Activated T-helper 9 cell treated with anti-CD3 and anti-CD28 coated beads, Interleukin-2, amount 50 U/mL, for 16 hours (primary cell): ENCODE measurements at places on chromosomes 6 and 20.

- DNase-seq: no peak
These were observed 8.6 kb downstream of the TAAR1 start for GRCh38 chr6:132650429-132650828.

GRCh38 chr6:148307405-148307804, 35.2 kb upstream of the SASH1 start:
- DNase-seq: no peak

DNA sequence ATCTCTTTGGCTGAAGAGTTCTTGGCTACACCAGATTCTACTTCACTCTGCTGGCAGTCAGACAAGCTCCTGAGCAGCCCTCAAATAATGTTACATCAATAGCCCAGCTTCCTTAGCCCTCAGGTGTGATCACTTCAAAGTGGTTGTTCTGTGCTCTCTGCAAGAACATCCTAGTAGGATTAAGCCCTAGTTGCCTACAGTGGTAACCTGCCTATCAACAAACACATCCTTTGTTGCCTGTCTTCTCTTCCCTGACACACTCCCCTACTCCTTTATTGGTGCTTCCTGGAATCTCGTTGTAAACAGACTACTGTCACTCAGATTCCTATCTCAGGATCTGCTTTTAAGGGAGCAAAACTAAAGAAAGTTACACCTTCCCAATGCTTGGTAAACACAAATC, 45.1 kb upstream of the TASP1 start:
- no peak for DNase-seq

GRCh38 chr6:44530209-44530909, 142.9 kb downstream of the CDC5L start:
- no peak for DNase-seq

- no peak for DNase-seq
These were observed 9.0 kb downstream of the LRP11 start for GRCh38 chr6:149855040-149855654.

DNA sequence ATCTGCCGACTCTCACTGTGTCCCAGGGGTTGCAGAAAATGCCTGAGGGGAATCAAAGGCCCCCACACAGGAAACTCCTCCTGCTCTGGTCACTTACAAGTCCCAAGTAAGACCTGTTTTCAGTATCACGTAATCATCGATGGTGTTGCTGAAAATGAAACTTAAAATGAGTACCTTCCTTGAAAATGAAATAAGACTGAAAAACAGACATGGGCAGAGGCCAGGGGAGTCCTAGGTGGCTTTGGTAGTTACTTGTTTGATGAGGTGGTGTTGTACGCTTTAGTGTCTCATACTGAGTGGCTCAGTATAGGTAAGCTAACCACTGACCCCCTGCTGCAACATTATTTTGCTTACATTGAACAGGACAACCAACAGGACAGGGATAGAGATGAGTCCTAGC, 43.0 kb upstream of the SYNCRIP start:
- no peak for DNase-seq
